Posterior vena cava (tissue), 2 donors: ENCODE measurements at places on chromosomes 2 and 18.
A peak's percentile ranks its signal among the peaks of the same experiment; 100 is the strongest.

GRCh38 chr2:9217838-9218770 is 11.5 kb downstream of the ASAP2 start:
- DNase-seq, result peak; percentile 54

- no peak for DNase-seq
Observed at GRCh38 chr2:61900281-61900680, 5.2 kb upstream of the COMMD1 start.

GRCh38 chr18:80252136-80252535 is 4.8 kb upstream of the PARD6G start:
- no peak for DNase-seq

DNA sequence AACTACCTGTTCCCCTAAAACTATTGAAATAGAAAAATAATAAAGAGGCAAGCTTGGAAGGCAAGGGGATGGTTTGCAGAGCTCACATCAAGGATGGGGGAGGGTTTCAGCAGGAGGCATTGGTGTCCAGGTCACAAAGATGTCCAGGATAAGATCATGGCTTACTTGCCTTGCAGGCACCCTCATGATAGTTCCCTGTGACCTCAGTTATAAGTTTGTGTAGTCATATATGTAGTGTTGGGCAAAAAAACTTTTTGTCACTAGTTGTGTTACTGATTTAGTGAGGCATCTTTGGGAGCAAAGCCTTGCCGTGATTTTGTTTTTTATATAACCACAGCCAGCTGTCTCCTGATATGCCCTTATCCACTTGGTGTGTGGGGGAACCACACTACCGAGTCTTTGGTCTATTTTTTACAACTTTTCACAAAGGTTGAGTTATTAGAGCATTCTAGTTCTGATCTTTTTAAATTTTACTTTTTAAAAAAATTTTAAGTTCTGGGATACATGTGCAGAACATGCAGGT is 53.3 kb downstream of the IL1R2 start:
- DNase-seq, result no peak

GRCh38 chr18:50977037-50977760 is 9.4 kb downstream of the ELAC1 start:
- no peak for DNase-seq

DNA sequence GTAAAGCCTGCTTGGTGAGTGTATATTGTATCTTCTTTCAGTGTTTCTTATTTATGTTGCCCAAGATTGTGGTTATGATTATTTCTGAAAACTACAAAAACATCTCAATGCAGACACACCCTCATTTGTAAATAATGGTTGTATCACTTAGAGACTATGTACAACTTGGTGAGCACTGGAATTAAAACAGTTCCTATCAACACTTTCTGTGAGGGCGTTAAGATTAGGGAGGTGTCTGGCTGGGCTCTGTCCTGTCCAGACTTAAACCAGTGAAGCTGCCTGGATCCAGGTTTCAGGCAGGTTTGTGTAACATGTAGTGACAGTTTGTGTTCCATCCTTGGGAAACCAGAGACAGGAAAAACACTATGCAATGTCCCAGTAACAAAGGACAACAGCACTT is 49.7 kb downstream of the CTAGE1 start:
- DNase-seq, result no peak

DNA sequence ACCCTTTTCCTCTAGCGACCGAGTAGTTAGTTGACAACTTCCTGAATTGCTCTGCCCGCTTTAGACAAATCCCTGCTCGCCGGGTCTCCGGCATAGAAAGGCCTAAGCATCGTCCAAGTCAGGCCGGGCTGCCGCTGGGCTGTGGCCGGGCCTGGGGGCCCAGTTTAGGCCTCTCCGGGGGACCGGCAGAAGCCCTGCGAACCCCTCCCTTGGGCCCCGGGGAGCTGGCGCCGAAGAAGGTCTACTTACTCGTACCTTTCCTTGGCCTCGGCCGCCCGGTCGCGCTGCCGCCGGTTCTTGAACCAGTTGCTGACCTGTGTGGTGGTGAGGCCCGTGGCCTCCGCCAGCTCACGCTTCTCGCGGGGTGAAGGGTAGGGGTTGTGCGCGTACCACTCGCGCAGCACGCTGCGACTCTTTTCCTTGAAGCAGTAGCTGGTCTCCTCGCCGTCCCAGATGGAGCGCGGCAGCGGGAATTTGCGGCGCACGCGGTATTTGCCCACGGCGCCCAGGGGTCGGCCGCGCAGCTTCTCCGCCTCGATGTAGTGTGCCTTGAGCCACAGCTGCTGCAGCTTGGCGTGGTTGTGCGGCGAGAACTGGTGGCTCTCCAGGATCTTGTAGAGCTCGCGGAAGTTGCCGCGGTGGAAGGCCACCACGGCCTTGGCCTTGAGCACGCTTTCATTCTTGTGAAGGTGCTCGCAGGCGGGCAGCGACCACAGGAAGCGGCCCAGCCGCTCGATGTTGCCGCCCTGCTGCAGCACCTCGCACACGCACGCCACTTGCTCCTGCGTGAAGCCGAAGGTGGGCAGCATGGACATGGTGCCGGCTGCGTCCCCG is 739 bp downstream of the SIX2 start:
- DNase-seq, result peak; percentile 85

DNA sequence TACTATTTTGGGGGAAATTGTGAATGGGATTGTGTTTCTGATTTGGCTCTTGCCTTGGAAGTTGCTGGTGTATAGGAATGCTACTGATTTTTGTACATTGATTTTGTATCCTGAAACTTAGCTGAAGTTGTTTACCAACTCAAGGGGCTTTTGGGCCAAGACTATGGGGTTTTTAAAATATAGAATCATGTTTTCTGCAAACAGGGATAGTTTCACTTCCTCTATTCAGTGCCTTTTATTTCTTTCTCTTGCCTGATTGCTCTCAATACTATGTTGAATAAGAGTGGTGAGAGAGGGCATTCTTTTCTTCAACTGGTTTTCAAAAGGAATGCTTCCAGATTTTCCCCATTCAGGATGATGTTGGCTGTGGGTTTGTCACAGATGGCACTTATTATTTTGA is 1383.8 kb upstream of the ACVR2A start:
- DNase-seq, result no peak

- no peak for DNase-seq
Observed at GRCh38 chr18:70234667-70235459, 29.4 kb upstream of the RTTN start.

- DNase-seq, result no peak
Observed at GRCh38 chr2:215808996-215809395, 204.4 kb downstream of the MREG start.

GRCh38 chr2:234437642-234438304 is 59.1 kb downstream of the ARL4C start:
- no peak for DNase-seq

- DNase-seq, result no peak
Observed at GRCh38 chr2:39706312-39706711, 40.6 kb downstream of the TMEM178A start.

GRCh38 chr2:65554765-65555591 is 122.6 kb upstream of the SPRED2 start:
- DNase-seq, result no peak

DNA sequence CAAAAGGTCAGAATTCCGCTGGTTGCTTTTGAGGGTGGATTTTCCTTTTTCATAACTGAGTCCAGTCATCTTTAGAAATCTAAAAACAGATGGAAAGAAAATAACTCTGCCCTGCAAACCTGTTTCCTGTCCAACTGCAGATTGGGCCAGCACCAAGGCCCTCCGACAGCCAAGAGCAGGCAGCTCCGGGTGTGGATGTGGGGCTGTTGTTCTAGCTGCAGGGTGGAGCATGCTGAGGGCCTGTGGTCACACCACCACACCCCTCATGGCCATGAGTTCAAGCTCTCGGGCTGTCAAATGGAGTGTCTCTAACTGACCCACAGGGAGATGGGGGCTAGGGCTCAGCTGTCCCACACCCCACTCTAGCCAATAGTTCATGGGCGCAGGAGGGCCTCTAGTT is 69.3 kb upstream of the BZW1 start:
- peak; percentile 94 for DNase-seq

DNA sequence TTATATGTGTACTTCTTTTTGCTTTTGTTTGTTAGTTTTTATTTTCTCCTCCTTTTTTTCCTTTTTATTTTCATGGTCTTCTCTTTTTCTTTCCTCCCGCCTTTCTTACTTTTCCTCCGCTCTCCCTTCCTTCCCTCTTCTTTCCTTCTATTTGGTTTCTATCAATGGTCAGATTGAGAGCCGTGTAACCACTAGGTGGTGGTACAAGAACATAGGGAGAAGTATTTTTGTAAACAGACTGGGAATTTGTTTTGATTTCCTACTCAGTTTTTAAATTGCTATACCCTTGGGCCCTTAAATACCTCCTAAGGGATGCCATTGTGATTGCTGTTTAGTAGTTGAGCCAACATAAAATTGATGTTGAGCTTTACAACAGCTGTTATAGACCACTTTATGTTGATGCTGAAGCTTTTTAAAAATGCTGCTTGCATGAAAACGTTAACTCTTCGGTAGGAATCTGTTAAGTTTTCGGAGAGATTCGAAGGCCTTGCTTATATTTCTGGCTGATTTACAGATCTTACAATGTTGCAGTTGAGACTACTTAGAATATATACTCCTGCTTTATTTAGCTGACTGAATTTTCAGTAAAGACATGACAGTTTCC is 124.2 kb downstream of the UBE2E3 start:
- DNase-seq, result no peak

DNA sequence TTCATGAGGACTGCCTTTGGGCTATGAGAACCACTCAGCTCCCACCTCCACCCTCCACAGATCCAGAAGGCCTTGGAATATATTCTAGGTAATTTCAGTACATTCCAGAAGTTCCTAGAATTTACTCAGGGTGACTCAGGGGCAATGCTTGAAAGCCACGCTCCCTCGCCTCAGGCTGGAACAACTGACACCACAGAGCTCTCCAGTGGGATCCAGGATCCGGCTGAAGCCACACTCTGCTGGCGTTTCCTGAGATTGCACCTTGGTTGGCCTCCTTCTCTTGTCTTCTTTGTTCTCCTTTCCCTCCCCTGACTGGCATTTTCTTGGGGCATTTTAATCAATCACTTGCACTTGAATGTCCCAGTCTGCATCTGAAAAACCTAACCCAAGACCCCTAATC is 92.6 kb upstream of the KCNE4 start:
- no peak for DNase-seq

DNA sequence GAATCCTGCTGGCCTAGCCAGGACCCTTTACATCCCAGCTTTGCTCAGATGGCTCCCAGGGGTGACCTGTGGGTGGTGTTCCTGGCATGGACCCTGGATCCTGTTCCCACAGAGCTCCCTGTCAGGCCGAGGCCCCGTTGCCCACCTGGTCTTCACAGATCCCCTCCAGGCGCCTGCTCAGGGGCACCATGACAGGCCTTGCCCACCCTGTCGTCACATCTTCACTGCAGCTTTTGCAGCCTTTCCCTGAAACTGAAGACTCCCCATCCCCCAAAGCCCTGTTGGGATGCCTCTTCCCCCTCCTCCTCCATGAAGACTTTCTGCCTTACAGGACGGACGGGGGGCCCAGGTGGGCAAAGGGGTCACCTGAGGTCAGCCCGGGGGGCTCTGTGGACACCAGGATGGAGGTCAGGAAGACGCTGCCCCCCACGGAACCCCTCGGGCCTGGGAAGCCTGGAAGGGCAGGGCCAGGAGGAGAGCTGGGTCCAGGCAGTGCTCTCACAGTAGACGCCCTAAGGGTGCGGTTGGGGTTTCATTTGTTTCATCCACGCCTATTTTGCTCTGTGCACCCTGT is 13.0 kb upstream of the KIF1A start:
- no peak for DNase-seq

DNA sequence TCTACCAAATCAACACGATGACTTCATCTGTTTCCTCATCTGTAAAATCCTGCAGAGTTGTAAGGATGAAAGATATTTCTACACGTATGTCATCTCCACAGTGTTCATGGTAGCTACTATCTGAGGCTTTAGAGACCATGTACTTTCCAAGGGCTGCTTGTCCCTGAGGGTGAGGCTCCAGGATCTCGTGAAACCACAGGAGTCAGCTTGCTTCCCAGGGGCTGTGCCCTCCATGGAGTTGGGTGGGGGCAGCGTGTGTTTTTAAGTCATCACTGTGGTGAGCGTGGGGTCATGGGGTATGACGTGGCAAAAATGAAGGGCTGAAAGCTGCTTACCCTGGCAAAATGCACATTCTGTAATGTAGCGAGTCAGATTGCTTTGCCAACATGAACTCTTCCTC is 81.6 kb downstream of the ASAP2 start:
- DNase-seq, result no peak

DNA sequence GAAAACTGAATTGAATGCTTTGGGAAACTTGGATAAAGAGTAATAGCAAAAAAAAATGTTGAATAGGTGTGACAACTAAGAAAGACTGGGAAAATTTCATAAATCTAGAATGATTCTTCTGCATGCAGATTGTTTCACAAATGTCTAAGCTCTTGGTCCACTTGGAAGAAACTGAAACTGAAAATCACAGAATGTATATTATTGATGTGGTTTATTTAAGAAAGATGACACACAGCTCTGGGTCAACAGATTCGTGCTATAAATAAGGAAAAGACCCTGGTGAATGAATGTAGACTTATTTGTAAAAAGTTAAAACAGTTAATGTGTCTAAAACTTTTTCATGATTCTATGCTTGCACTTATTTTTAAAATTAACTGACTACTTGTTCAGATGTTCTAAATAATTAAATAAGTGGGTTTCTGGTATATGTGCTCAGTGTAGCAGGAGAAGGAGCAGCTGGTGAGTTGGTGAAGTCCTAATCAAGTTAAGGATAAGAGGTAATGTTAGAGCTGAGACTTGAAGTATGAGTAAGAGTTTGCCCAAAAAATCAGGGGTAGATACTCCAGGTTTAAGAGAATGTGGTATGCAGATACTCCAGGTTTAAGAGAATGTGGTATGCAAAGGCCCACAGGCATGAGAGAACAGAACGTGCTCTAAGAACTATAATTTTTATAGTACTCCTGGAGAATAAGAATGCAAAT is 24.5 kb downstream of the UGP2 start:
- DNase-seq, result no peak

- no peak for DNase-seq
Observed at GRCh38 chr2:149441255-149441654, 110.9 kb downstream of the LYPD6 start.

DNA sequence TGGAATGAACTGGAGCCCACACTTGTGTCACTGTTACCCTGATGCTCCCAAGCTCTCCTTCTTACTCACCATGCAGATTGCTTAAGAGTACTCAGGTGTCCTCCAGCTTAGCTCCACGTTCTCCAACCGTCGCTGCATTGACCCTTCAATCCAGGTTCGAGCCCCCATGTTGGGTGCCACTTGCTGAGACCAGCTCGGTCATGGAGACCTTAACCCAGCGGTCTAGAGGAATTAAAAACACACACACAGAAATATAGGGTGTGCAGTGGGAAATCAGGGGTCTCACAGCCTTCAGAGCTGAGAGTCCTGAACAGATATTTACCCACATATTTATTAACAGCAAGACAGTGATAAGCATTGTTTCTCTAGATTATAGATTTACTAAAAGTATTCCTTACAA is 229.1 kb upstream of the APCDD1 start:
- DNase-seq, result no peak

DNA sequence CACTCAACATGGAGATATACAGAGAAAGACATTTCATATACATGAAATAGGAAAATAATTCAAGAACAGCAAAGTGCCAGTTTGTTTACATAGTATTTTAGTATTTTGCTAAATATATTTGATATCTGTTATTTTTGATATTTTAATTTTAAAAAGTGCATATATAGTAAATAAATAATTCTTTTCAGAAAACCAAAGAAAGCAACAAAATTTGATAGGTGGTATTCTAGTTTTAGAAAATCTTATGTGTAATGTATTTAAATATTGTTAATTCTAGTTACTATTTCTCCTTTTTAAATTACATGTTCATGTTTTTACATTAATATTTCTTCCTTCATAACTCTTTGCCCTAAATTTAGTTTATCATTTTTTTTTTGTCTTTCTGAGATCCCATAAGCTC is 34.5 kb upstream of the FAM171B start:
- DNase-seq, result no peak
